ENCODE measurements at places on chromosomes 5 and 9.

DNA sequence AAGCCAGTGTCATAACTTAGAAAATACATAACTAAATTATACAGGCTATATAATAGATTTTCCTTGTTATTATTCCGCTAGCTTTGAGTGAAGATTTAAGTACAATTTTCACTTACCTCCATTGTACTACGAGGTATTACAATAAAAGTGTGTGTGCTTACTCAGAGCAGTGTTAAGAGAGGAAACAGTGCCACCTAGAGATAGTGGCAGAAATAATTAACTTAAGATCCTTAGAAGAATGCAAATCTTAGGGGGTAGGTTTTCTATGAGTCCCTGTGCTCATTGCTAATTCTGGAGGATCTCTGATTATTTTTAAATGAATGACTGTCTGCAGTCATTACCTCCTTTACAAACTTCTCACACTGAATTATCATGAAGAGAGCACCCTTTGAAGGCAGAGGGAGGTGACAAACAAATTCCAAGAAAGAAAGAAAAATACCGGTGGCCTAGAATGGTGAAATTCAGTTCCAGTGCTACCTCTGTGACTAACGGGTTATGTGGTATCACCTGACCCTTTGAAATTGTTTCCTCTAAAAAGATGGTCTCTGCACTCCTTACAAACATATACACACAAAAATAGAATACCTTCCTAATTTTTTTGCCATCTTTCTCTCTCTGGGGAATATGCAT, 379.8 kb downstream of the TRIM36 start:
- DNase-seq, result no peak

GRCh38 chr5:124195411-124195810, 551.0 kb downstream of the ZNF608 start:
- DNase-seq, result no peak

GRCh38 chr5:143244000-143244736, 159.3 kb downstream of the NR3C1 start:
- DNase-seq, result no peak

DNA sequence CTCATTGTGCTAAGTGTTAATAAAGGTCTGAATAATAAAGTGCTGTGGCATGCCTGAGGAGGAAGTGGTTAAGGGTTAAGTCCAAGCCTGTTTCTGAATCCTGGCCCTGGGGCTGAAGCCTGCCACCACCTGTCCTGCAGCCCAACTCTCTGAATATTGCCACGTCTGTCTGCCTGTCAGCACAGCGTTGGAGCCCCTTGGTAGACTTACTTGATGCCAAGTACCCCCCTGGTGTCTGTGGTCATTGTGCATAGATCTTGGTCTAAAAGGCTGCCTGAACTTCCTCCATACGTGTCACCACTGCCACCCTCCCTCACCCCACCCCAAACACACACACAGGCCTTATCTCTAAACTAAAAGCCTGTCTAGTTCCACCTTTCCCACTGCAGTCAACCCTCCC, 35.4 kb upstream of the SLC2A8 start:
- no peak for DNase-seq

- no peak for DNase-seq
Observed at GRCh38 chr9:99531313-99531712, 290.4 kb upstream of the NR4A3 start.

GRCh38 chr9:90127923-90128322, 514.7 kb downstream of the DIRAS2 start:
- DNase-seq, result no peak

DNA sequence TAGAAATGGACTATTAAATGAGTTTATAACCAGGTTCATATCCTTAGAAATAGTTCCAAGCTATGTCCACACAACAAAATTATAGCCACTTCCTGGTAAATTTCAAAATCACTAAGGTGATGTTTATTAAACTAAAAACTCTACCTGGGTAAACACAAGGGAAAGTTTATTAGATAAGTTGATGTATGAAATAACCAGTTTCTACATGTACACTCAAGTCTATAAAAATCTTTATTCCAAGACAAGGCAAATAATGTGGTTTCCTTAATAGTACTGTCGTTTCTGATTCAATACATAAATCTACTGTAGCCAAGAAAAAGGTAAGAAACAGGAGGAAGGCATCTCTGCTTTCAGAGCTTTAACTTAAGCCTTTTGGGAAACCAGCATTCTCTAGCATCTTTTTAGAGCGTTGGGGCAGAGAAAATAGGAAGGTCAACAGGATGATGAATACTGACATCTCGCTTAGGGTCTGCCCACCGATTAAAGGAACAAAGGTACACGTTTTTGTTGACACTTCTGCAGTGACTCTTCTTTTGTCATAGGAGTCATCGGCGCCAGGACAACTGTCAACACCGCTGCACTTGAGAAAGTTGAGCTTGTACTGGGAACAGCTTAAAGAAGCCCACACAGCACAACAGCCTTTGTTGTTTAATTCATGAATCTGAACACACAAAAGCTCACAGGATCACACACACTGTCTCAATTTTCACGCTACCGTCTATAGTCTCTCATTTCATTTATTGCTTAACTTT, 513.6 kb downstream of the SLCO4C1 start:
- DNase-seq, result no peak

GRCh38 chr5:67045816-67046740, 150.5 kb downstream of the CD180 start:
- no peak for DNase-seq
